ENCODE measurements at places on chromosomes 4 and X.

- DNase-seq, result peak; percentile 38
These were observed 157.6 kb downstream of the GASK1B start for GRCh38 chr4:158015241-158015640.

- no peak for DNase-seq
These were observed 32.6 kb downstream of the CCDC158 start for GRCh38 chr4:76388160-76388908.

DNA sequence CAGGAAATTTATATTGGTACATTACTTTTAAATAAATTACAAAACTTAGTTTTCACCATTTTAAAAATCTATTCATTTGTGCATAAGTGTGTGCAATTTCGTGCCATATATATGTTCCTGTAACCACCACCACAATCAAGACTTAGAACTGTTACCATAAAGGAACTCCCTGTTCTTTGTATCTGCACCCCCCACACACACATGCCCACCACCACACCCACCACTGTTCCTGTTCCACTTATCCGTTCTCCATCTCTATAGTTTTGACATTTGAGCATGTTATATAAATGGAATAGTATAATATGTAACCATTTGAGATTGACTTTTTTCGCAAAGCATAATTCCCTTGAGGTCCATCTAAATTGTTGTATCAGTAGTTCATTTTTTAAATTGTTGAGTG is 73.7 kb downstream of the TAF1 start:
- DNase-seq, result no peak

GRCh38 chr4:35238793-35239192 is 1005.5 kb downstream of the ARAP2 start:
- no peak for DNase-seq

DNA sequence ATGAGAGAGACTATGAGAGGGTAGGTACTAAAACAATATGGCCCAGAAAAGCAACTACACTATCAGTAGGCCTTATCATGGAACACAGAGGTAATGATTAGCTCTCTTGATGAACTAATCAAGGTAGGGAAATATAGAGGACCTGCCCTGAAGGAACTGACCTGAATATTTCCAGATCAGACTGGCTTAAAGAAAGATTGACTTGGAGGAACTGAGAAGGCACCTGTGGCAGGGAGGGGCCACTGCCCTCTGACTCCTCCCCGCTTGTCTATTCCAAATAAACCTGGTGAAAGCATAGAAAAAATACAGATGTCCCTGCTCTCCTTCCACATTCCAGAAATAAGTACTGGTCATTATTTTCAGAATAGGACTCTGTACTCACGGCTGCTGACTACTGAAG is 5.5 kb downstream of the RPS6KA6 start:
- DNase-seq, result no peak

DNA sequence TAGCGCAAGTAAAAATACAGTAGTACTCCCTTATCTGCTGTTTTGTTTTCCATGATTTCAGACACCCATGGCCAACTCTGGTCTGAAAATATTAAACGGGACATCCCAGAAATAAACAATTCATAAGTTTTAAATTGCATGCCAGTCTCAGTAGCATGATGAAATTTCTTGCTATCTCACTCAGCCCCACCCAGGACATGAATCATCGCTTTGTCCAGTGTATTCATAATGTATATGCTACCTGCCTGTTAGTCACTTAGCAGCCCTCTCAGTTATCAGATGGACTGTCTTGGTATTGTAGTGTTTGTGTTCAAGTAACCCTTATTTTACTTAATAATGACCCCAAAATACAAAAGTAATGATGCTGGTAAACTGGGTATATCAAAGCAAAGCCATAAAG is 158.2 kb upstream of the DDIT4L start:
- DNase-seq, result peak; percentile 69

DNA sequence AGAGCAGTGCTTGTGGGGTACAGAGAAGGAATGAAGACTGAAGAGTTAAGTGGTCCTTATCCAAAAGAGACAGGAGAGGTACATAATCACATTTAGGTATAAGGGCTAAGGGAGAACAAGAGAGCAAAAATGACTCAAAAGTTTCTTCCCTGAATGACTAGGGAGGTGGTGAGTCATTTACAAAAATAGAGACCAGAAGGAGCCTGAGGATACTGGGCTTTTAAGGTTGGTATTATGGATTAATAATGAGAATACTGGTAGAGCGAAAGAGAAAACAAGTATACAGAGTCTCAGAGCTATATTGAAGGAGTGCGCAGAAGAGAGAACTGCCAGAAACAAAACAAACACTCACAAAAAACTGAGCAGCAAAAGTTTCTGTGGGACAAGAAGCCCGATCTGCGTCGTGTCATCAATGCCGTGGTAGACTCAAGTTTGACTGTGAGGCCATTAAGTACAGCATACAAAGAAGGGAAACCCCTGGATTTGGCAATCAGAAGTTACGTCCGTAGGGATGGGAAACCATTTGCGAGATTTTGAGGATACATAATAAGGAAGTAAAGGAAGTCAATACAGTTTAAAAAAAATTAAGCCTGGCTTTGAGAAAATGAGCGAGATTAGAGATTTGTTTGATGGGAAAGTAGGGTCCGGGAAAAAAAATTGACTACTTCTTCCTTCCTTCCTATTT is 129.1 kb upstream of the STIM2 start:
- DNase-seq, result no peak

DNA sequence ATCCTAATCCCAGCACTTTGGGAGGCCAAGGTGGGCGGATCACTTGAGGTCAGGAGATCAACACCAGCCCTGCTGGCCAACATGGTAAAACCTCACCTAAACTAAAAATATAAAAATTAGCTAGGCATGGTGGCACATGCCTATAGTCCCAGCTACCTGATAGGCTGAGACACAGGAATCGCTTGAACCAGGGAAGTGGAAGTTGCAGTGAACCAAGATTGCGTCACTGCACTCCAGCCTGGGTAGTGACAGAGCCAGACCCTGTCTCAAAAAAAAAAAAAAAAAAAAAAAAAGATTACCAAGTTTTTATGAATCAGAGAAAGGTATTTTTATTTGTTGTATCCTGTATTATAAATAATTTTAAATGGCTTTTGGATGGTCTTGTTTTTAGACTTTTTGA is 15.1 kb downstream of the TRAPPC11 start:
- no peak for DNase-seq

DNA sequence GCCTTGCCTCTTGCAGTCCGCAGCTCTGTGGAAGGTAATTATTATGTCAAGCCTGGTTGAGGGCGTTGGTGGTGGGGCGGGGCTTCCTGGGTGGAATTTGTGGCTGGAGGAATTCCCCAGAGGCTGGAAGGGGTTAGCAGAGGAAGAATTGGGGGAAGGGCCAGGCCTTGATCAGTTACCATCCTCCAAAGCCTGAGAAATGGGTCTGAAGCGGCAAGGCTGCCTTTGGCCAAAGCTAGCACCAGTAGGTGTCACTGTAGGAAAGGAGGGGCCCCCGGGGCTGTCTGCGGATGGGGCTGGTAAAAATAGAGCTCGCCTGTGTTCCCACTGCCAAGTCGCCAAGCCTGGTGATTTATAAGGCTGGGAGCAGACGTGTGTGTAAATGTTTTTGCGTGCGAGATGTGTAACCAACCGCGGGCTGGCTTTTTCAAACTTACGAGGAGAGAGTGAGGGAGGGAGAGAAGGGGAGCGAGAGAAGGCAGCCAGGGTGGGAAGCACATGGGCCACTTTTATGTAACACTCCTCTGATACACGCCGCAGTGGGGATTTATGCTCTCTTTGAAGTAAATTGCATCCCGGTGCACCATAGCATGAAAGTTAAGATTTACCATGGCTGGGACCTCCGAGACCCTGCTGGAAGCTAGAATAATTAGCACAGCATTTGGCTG is 367.0 kb downstream of the BCOR start:
- DNase-seq, result peak; percentile 60

GRCh38 chr4:26860922-26861433 is 337 bp downstream of the STIM2 start:
- DNase-seq, result peak; percentile 40

DNA sequence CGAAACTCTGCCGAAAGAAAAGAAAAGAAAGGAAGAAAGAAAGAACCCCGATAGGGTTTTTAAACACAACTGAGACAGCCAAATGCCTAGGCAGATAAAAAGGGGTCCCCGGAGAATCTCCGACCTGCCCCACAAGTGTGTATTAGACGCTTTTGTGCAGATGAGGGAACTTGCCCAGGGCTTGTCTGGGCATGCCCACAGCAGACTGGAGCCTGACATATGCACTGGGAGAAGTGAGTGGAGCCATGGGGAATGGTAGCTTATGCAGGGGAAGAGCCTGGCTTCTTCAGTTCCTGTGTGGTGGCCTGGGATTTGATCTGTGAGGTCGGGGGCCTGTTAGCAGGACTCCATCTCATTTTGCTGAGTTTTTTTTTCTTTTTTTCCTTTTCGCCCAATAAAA is 199.0 kb downstream of the GPC3 start:
- DNase-seq, result no peak

- DNase-seq, result no peak
These were observed 57.9 kb downstream of the TKTL2 start for GRCh38 chr4:163415668-163416067.

Measured in HCEC 1CT (cell line).